ENCODE measurements at places on chromosomes 16 and 17.

- no peak for DNase-seq
Measured at GRCh38 chr17:77886387-77886728, 72.1 kb upstream of the TNRC6C start.

DNA sequence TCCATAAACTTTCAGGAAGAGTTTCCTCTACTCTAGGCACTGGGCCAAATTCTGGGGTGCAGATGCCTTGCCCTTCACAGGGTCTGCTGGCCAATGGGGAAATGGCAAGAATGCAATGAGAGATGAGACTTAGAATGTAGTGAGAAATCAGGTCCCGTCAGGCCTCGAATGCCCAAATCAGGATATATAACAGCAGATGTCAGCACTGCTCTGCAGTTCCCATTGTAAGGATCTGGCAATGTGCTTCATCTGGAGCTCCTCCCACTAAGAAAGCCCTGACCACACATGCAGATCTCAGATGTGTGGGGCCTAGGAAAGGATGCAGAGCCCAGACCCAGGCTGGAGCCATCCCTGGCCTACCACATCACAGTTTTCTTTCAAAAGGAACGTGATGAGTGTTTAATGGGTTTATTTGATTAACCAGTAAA, 13.9 kb upstream of the LPCAT2 start:
- no peak for DNase-seq

- DNase-seq: no peak
Measured at GRCh38 chr16:11459722-11460121, 114.5 kb downstream of the RMI2 start.

GRCh38 chr17:48636177-48637018, 10.2 kb upstream of the HOXB9 start:
- DNase-seq: peak; percentile 43

DNA sequence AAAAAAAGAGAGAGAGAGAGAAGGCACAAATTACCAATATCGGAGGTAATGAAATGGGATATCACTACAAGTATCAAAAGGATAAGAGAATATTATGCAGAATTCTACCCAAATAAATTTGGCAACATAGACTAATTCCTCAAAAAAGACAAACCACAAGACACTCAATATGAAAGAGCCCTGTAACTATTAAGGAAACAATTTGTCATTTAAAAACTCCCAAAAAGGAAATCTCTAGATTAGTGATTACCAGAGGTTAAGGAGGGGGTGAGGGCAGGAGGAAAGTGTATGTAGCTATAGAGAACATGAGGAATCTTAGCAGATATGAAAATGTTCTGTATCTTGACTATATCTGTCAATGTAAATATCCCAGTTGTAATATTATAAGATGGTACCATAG, 54.0 kb downstream of the CFDP1 start:
- no peak for DNase-seq

DNA sequence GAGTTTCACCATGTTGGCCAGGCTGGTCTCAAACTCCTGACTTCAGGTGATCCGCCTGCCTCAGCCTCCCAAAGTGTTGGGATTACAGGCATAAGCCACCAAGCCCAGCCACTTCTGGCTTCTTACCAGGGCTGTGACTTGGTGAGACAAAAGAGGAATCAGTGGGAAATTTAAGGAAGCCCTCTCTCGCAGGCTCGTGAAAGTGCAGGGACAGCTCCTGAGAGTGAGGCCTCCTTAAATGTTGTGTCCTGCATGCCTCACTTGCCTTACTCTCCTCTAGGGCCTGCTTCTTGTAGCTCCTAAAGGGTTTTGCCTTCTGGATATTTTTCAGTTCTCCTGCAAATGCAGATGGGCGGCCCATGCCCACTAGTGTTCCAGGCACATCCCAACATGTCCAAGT, 5.2 kb downstream of the AHSP start:
- DNase-seq: no peak

DNA sequence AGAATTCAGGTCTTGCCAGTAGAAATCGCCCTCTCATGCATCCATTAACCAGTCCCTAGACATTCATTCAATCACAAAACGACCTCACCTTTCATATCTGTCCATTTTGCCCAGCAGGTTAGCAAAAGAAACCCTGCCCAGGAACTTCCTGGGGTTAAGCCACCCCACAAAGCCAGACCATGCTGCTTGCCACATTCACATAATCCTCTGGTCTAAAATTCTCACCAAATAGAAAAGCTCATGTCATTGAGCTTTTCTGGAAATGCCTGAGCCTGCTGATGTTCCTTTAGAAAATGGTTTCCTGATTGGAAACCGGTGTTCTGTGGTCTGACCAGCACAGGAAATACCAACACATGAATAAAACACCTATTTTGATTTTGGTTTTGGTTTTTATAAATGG, 21.6 kb upstream of the DYNLRB2 start:
- no peak for DNase-seq

DNA sequence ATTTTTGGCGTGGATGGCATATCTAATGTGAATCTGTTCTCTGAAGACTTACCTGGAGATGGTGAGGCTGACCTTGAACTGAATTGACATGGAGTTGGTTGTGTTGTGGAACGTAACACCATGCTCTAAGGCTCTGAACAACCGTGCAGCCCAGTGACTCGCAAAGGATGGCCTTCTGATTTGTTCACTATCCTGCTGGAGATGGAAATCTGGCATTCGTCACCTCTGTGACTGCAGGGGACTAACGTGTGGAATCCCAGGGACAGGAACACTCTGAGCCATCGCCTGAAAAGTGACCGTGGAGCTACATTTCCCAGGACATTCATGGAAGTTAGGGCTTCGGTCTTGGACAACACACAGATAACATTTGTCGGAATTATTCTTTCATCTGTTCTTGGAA, 61.1 kb downstream of the BANP start:
- DNase-seq: no peak

DNA sequence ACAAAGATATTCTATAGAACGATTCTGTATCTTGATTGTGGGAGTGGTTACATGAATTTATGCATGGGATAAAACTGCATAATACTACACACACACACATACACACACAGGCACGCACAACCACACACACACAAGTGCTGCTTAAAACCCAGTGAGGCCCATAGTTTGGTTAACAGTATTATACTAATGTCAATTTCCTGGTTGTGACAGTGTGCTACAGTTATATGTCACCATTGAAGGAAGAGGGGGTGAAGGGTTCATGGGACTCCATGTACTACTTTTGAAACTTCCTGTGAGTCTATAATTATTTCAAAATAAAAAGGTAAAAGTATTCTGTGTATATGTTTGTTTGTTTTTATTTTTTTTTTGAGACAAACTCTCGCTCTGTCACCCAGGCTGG, 8.1 kb downstream of the ZC3H7A start:
- no peak for DNase-seq

GRCh38 chr16:68676113-68676860, 31.2 kb downstream of the CDH3 start:
- DNase-seq: no peak

DNA sequence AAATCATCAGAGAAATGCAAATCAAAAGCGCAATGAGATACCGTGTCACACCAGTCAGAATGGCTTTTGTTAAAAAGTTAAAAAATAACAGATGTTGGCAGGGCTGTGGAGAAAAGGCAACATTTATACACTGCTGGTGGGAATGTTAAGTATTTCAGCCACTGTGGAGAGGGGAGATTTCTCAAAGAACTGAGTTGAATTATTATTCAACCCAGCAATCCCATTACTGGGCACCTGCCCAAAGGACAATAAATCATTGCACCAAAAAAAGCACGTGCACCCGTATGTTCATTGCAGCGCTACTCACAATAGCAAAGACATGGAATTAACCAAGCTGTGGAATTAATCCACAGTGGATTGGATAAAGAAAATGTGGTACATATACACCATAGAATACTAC, 204.7 kb downstream of the HS3ST4 start:
- DNase-seq: no peak

- DNase-seq: no peak
Measured at GRCh38 chr17:40791111-40791510, 8.6 kb downstream of the KRT28 start.

DNA sequence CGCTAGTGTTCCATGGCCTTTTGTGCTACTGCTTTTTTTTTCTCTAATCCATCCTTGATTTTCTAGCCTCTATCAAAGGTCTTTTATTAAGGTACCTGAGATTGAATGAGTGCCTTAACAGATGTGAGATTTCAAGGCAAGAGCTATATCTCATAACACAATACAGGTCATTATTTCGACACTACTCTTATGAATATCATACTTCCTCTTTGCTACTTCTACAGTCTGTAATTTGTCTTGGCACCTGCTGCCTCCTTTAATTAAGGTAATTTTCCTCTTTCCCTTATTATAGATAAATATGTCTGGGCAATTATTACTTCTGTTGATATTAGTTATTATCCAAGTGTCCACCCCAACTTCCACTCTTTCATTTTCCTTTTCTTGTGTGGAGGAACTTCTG, 5.3 kb downstream of the KRT28 start:
- DNase-seq: no peak

DNA sequence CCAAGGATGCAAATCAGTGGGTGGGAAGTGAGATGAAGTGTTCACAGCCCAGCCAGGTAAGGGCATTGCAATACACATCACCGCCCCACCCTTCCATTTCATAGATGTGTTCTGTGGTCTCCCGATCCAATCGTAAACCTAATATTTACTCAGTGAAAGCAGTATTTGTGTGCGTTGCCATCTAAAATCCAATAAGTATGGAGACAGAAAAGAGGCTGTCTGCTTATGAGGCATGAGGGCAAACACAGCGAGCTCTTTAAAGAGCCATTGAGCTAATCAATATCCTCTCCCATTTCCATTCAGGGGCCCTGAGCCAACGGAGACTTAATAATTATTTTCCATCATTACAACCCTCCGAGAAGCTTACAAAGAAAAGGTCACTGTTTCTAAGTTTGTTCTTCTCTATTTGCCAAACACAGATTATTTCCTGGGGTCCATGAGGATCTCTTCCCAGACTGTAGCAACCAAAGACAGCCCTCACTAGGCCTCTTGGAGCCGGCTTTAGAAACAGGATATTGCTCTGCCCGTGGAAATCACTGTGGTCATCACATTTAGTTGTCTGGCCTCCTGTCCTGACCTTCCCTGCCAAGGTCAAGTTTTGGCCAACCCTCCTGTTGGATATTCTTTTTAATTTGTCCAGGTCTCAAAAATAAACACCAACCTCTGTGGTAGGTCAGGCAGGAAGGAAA, 120.1 kb downstream of the SLC39A11 start:
- no peak for DNase-seq

DNA sequence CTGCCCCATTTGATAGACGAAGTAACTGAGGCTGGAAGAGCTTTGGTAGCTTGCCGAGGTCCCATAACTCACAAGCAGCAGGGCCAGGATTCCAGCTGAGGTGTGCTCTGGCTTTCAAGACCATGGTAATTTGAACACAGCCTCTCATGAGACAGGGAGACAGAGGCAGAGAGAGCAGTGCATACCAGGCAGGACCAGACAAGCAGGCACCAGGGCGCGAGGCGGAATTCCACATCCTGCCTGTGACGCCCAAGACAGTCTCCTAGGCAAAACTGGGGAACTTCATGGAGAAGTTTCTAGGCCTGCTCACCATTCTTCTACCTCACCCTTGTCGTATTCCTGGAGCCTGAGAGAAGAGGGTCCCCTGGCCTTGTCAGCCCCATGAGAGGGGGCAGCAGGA, 19.2 kb downstream of the SDK2 start:
- no peak for DNase-seq

GRCh38 chr16:66304961-66305360, 61.5 kb upstream of the CDH5 start:
- no peak for DNase-seq

- no peak for DNase-seq
Measured at GRCh38 chr17:81499601-81499970, 13.0 kb downstream of the ACTG1 start.

DNA sequence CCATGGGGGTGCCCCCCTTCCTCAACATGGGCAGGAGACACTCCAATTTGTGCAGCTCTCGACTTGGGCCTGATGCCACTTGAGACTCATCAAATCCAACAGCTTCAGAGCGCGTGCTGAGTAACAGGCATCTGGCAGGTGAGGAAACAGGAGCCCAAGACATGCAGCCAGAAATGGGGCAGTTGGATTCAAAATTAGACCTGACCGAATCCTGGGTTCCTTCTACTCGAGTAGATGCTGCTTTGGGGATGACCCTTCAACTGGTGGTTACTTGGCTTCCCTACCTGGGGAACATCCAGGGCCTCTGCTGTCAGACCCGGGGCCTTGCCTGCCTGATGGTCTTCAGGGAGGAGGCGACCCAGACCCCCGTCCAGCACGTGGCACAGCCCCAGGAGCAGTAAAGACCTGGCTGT, 488 bp upstream of the NTN3 start:
- no peak for DNase-seq

DNA sequence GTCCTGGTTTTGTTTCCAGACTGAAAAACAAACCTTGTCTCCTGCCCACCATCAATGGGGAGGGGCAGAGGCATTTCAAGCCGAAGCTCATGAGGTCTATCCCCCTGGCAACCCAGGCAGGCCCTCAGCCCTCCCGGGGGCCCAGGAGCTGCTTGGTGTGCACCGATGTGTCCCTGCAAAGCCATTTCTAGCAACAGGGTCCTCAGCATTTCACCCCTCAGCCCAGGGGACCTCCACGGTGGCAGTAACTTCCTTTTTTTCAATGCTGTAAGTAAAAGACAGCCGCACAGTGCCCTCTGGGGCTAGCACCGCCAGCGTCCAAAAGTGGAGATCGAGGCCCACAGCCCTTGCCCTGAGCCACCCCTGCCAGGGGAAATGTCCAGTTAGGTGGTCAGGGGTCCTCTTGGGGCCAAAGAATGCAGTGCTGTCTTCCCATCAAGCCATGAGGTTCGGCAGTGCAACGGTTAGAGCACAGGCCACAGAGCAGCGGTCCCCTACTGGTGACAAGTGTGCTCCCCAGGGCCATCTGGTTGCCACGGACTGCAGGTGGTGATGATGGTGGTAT, 79.9 kb downstream of the LITAF start:
- no peak for DNase-seq

DNA sequence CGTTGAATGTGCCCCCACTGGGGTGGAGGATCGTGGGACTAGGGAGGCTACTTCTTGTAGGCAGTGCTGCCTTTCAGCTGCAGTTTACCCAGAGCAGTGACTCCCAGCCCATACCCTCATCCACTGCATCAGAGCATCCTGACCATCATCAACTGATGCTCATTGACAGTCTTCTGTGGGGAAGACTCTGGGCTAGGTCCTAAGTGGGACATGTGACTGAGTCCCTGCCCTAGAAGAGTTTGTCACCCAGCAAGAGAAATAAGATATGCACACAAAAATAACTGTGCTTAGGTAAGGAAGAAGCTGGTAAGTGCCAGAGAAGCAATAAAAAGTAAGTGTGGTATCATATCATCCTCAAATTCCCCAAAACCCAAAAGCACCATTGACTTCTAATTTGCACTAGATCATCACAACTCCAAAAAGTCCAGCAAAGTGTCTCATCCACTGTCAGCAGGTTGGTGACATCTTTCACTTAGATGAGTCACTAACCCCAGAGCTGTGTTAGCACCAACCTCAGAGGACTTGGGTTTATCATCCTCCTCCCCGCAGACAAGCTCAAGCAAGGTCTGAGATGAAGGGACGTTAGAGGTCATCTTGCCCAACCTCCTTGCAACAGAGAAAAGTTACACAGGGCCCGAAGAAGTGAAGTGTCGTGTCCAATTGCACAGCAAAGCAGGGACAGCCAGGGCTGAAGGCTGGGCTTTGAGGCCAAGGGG, 99.0 kb downstream of the CCDC182 start:
- no peak for DNase-seq
